ENCODE measurements at places on chromosomes 3 and 15. TPM values are rescaled to one million over a fixed set of nuclear protein-coding genes. Genes with fewer than 3 reads are reported as not detected.

The RLBP1 gene
- total RNA-seq: not detected

- DNase-seq: no peak
Measured at GRCh38 chr15:101204739-101205535, 46.9 kb downstream of the CHSY1 start.

The CTNNB1 gene
- 138 TPM for total RNA-seq

GRCh38 chr3:150168698-150169097 is 198.0 kb upstream of the PFN2 start:
- no peak for DNase-seq

The NPAP1 gene
- not detected for total RNA-seq

The DISP2 gene
- total RNA-seq: 0.50 TPM

DNA sequence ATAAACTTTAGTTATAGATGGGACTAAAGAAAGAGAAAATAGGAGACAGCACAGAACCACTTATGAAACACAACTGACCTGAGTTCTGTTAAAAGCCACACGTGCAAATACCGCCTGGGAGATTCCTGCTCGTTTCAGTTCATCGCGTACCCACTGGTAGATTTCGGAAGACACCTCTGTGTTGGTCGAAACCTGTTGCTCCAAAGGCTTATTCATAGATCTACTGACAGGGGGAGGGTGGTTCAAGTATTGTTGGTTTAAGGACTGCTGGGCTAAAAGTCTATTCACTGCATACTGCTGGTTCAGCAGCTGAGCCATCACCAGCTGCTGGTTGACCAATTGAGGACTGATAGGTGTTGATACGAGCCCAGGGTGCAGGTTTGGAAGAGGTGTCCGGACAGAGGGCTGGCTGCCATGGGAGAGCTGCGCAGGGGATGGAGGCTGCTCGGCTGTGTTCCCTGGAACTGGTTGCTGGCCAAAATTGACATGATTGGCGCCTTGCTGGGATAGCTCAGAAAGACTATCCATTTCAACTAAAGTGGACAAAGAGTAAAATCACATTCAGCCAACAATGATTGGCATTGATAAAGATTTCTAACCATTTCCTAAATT is 30.6 kb downstream of the SATB1 start:
- no peak for DNase-seq

DNA sequence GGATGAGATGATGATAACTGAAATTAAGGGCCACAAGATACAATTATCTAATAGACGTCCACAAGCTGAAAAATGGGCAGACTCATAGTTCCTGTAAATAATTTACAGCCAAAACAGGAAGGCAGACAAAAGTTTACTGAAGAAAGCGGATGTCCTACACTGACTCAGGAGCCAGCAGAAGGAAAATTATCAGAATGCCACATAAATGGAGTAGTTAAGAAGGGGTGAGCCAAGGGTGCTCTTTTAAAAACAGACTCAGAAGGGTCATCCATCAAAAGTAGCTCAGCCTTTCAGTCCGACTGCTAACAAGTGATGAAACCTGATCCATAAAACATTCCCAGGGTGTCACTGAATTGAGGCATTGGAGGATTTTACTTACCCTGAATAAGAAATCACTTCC is 39.8 kb downstream of the TUSC7 start:
- DNase-seq: no peak

DNA sequence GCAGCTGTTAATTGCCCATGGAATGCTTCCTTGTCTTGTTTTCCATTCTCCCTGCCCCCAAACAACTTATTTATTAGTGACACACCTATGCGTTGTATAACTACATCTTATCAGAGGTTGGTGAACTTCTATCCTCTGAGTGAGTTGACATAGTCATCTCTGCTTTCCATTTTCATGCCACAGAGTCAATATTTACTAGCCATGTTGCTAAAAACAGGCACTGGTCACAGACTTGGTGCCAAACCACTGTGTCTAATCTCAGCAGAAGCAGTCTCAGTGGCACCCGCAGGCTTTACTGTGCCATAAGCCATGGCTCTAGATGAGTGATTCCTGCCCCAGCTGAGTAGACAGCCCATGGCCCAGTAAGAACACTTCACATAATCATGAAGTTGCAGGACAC is 26.5 kb downstream of the DAPK2 start:
- DNase-seq: no peak

The XIRP1 gene
- total RNA-seq: 4.1 TPM

- peak; percentile 65 for DNase-seq
Measured at GRCh38 chr3:119700269-119700919, 2.4 kb upstream of the CFAP91 start.

GRCh38 chr3:171551296-171551695 is 91.1 kb upstream of the TNIK start:
- DNase-seq: no peak

DNA sequence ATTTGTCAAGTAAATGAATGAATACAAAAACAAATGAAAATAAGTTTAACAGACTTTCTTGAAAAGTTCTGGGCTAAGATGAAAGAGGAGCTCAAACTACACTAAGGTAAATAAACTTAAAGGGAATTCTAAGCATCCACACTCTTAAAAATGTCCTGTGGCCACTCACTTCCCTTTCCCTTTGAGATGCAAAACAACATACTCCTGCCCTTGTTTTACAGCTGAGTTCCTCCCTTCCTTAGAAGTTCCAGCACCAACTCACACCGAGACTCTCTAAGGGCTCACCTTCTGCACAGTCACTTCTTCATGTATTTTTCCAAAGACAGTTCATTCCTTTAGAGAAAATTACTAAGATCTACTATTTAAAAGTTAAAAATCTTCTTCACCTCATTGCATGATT is 123.3 kb upstream of the CMC1 start:
- DNase-seq: no peak

- DNase-seq: no peak
Measured at GRCh38 chr3:16013568-16013967, 160.9 kb upstream of the GALNT15 start.

DNA sequence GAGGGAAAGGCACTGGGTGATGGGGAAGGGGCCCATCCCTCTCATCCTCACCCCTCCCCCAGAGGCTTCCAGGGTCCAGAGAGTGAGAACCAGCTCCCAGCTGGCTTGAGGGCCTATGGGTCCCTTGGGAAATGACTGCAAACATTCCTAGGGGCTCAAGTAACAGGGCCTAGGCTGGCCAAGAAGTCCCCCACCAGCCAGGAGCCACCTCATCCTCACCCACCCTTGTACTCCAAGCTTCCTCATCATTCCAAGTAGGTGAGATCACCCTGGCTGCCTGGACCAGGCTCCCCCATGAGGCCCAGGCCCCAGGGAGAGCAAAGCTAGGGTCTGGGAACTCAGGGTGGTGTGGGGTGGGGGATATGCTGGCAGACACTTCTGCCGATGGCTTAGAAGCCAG is 14.8 kb downstream of the LOXL1 start:
- DNase-seq: no peak

GRCh38 chr3:140344601-140345205 is 333.2 kb upstream of the TRIM42 start:
- DNase-seq: no peak

Data from activated naive CD4-positive, alpha-beta T cell treated with anti-CD3 and anti-CD28 coated beads, Interleukin-2, amount 50 U/mL, for 72 hours (primary cell).